RWPE2 (cell line): ENCODE measurements at places on chromosomes 11 and 22.

GRCh38 chr11:27573024-27573423, 66.5 kb upstream of the LIN7C start:
- no peaks in the 10 kb centered on the region for H3K4me1 ChIP-seq
- no peaks in the 10 kb centered on the region for H3K36me3 ChIP-seq
- DNase-seq = no peak

GRCh38 chr22:37082251-37082873, 27.2 kb downstream of the TMPRSS6 start:
- no peak for DNase-seq
- no peaks in the 10 kb centered on the region for H3K4me1 ChIP-seq
- H3K36me3 ChIP-seq = no peaks in the 10 kb centered on the region
- no peak overlapping the region for H3K27ac ChIP-seq

DNA sequence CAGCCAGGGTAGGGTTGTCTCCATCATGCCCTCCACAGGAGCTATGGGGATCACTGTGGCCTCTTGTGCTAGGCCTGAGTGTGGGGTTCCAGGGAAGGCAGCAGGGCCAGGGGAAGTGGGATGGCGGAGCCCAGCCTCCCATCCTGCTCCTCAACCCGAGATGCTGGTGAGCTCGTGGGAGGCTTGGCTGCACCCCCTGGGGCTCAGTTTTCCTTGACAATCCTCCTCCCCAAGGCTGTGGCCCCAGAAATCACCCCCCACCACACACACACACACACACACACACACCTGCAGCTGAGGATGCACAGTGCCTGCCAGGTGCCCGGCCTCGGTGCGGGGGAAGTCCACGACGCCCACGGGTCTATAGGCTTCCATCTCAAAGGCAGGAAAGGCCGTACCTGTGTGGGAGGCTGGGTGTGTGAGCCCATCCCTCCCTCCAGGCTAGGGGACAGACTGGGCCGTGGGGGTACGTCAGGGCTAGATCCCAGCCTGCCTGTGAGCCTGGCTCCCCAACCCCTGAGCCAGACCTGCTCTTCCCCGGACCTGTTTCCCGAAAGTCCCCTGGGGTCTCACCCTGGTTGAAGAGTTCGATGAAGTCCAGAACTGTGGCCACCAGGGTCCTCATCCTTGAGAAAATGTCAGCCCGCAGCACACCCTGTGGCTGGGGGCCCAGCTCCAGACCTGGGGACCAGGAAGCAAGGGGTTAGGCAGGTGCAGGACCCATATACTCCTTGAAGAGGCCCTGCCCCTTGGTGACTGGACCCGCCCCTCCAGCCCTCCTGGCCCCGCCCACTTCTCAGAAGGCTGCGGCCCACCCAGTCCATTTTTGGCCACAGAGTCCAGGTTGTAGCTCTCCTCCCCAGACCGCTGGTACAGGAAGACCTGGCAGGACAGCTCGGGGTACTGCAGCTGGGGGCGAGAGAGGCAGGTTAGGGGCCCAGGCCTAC, 5.2 kb upstream of the TBX10 start:
- H3K4me1 ChIP-seq = no peaks in the 10 kb centered on the region
- DNase-seq = no peak
- H3K27me3 ChIP-seq = no peaks in the 10 kb centered on the region
- no peak overlapping the region for H3K27ac ChIP-seq
- H3K4me3 ChIP-seq = no peak overlapping the region

GRCh38 chr11:22193348-22194051, 615 bp downstream of the ANO5 start:
- no peak overlapping the region for H3K4me3 ChIP-seq
- H3K36me3 ChIP-seq = no peaks in the 10 kb centered on the region
- no peak overlapping the region for H3K27ac ChIP-seq
- DNase-seq = no peak
- no peaks in the 10 kb centered on the region for H3K4me1 ChIP-seq
- peaks cover 39% of the 10 kb centered on the region for H3K27me3 ChIP-seq

- no peaks in the 10 kb centered on the region for H3K27me3 ChIP-seq
- peak within 1 kb of the TSS; percentile 83 for H3K4me3 ChIP-seq
- peak within 1 kb of the TSS; percentile 62 for H3K27ac ChIP-seq
- H3K4me1 ChIP-seq = no peaks in the 10 kb centered on the region
Observed at GRCh38 chr11:64878494-64879243, at the start of gene EHD1. EHD1 (minus strand) TSS chr11:64878621; CDS start chr11:64878464, 157 bp downstream.

- no peaks in the 10 kb centered on the region for H3K36me3 ChIP-seq
- H3K27me3 ChIP-seq = no peaks in the 10 kb centered on the region
- H3K27ac ChIP-seq = no peak overlapping the region
- no peak for DNase-seq
- H3K4me1 ChIP-seq = no peaks in the 10 kb centered on the region
Observed at GRCh38 chr11:64990222-64990923, 6.4 kb downstream of the BATF2 start.

DNA sequence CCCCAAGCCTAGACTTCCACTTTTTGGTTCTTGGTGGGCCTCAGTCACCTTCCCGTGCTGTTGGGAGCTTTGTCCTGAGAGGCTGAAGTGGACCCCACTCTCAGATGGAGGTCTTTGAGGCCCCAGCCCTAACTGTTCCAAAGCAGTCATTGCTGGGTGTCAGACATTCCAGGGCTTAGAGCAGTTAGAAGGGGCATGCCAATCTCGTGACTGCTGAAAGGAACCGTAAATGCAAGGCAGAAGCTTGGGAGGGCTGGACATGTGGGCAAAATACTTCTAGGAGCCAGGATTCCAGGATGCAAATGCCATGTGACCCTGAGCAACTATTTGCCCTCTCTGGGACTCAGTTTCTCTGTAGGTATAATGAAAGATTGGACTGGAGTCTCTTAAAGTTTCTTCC, 118.8 kb upstream of the CRYBB3 start:
- no peak for DNase-seq
- H3K27ac ChIP-seq = no peak overlapping the region
- no peaks in the 10 kb centered on the region for H3K27me3 ChIP-seq
- H3K4me1 ChIP-seq = no peaks in the 10 kb centered on the region
- no peak overlapping the region for H3K4me3 ChIP-seq

- no peaks in the 10 kb centered on the region for H3K36me3 ChIP-seq
- no peak overlapping the region for H3K27ac ChIP-seq
- H3K4me3 ChIP-seq = no peak overlapping the region
- H3K4me1 ChIP-seq = peaks cover 23% of the 10 kb centered on the region
Observed at GRCh38 chr11:11389238-11389637, 36.2 kb upstream of the CSNK2A3 start.

DNA sequence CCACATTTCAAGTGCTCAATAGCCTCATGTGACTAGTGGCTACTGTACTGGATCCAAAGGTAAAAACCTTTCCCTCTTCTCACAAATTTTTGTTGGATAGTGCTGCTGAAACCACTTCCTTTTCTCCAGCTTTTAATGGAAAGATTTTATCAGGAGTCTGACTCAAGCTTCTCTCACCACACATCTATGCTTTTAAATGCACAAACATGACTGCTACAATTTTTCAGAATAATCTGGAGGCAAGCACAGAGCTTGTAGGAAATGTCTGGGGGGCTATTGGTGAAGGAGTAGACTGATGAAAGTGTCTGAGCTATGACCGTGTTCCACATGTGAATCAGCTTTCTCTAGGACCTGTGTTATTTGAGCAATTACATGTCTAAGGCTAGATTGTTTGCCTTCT, 101.1 kb upstream of the FAT3 start:
- no peak overlapping the region for H3K4me3 ChIP-seq
- no peak for DNase-seq
- peaks cover 26% of the 10 kb centered on the region for H3K4me1 ChIP-seq
- H3K27me3 ChIP-seq = no peaks in the 10 kb centered on the region
- peak overlapping the region; percentile 85 for H3K27ac ChIP-seq

DNA sequence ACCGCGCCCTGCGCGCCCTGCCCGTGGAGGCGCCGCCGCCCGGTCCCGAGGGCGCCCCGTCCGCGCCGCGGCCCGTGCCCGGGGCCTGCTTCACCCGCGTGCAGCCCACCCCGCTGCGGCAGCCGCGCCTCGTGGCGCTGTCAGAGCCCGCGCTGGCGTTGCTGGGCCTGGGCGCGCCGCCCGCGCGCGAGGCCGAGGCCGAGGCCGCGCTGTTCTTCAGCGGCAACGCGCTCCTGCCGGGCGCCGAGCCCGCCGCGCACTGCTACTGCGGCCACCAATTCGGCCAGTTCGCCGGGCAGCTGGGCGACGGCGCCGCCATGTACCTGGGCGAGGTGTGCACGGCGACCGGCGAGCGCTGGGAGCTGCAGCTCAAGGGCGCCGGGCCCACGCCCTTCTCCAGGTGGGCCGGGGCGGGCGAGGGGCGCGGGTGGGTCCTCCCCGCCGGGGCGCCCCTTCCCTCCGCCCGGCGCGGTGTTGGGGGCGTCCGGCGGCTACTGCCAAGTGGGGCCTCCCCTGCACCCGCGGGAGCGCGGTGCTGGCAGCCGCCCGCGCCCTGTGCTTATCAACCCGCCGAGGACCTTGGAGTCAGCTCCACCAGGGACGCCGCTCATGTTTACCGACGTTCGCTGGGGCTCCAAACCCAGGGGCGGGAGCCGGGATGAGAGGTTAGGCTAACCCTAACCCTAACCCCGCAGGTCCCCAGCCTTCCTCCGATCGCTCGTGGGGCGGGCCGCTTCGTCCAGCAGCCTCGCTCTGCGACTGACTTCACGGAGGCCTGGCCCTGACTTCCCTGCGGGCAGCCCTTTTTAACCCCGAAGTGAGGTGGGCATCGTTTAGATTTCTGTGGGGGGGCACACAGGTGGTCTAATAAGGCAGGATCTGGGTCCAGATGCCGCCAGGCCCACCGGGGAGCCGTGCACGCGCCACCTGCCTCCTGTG, 649 bp downstream of the SELENOO start:
- peak overlapping the region; percentile 100 for H3K4me3 ChIP-seq
- no peak for DNase-seq
- H3K27ac ChIP-seq = peak overlapping the region; percentile 50
- no peaks in the 10 kb centered on the region for H3K4me1 ChIP-seq

DNA sequence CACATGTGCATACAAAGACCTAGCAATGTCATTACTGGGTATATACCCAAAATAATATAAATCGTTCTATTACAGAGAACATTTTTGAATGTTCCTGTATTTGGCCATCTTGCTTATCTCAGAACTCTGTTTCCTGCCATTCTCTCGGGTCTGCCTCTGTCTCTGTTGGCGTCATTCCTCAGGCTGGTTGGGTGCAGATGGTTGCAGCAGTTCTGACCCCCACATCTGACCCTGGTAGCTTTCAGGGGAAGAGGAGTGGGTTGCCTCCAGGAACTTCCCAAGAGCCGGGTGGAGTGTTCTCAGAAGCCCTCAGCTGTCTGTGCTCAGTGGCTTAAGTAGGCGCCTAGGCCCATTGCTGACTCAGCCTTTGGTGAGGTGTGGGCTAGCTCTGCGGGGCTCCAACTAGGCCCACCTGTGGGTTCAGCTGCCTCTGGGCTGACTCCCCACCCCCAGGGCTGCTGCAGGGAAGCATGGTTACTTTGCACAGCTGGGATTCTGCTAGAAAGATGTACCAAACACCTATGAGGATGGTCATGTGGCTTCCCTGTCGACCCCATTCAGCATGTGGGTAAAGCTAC, 114.0 kb downstream of the TBC1D22A start:
- H3K27me3 ChIP-seq = no peaks in the 10 kb centered on the region
- no peak overlapping the region for H3K27ac ChIP-seq
- no peak for DNase-seq
- no peaks in the 10 kb centered on the region for H3K4me1 ChIP-seq
- peaks cover under 1% of the 10 kb centered on the region; the same call in 1 of the 2 replicates for H3K36me3 ChIP-seq

GRCh38 chr11:64306876-64307622, 1.7 kb downstream of the ESRRA start:
- DNase-seq = peak; percentile 66
- H3K36me3 ChIP-seq = peaks cover 10% of the 10 kb centered on the region; the same call in 1 of the 2 replicates
- H3K27ac ChIP-seq = peak overlapping the region; percentile 86
- no peaks in the 10 kb centered on the region for H3K27me3 ChIP-seq
- peaks cover 8% of the 10 kb centered on the region for H3K4me1 ChIP-seq

GRCh38 chr11:115167456-115167855, 336.8 kb downstream of the CADM1 start:
- H3K27me3 ChIP-seq = no peaks in the 10 kb centered on the region
- H3K36me3 ChIP-seq = no peaks in the 10 kb centered on the region
- no peak overlapping the region for H3K4me3 ChIP-seq
- DNase-seq = no peak

GRCh38 chr11:60710482-60710881, 11.1 kb downstream of the MS4A8 start:
- no peak overlapping the region for H3K27ac ChIP-seq
- DNase-seq = no peak
- H3K4me3 ChIP-seq = no peak overlapping the region
- no peaks in the 10 kb centered on the region for H3K36me3 ChIP-seq
- H3K27me3 ChIP-seq = peaks cover 6% of the 10 kb centered on the region
- H3K4me1 ChIP-seq = no peaks in the 10 kb centered on the region

DNA sequence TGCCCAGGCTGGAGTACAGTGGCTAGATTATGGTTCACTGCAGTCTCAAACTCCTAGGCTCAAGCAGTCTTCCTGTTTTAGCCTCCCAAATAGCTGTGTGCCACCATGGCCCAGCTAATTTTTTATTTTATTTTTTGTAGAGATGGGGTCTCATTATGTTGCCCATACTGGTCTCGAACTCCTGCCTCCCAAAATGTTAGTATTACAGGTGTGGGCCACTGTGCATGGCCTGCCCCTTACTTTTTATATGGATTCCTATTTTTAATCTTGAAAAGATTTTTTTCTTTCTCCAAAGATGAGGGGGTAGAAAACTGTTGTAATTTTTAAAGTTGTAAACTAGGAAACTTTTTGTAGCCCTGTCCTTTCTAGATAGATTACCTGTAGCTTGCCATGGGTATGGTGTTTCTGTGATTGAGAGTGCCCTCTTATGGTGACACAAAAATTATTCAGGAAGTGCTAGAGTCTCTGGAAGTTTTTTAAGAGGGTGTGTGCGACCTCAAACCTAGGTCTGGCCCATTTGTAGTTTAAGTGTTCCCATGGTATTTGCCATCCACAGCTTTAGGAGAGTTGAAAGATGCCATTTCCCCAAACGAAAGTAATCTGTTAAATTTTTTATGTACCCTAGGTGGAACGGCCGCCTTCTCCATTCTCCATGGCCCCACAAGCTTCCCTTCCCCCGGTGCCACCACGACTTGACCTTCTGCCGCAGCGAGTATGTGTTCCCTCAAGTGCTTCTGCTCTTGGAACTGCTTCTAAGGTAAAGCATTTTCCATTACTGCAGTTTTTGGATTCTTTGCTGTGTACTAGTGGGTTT, 32.4 kb downstream of the MCAM start:
- H3K36me3 ChIP-seq = peaks cover 59% of the 10 kb centered on the region
- H3K27me3 ChIP-seq = no peaks in the 10 kb centered on the region
- no peak for DNase-seq

- no peak overlapping the region for H3K4me3 ChIP-seq
- peaks cover 32% of the 10 kb centered on the region for H3K36me3 ChIP-seq
- H3K27ac ChIP-seq = peak overlapping the region; percentile 88
- no peak for DNase-seq
- peaks cover 61% of the 10 kb centered on the region for H3K4me1 ChIP-seq
Observed at GRCh38 chr11:94793002-94793401, 24.8 kb downstream of the AMOTL1 start.
